ENCODE measurements at places on chromosomes 2 and 18. TPM values are rescaled to one million over a fixed set of nuclear protein-coding genes. Genes with fewer than 3 reads are reported as not detected.

Gene MEP1B
- total RNA-seq, result not detected

Gene VWC2L
- total RNA-seq, result not detected

DNA sequence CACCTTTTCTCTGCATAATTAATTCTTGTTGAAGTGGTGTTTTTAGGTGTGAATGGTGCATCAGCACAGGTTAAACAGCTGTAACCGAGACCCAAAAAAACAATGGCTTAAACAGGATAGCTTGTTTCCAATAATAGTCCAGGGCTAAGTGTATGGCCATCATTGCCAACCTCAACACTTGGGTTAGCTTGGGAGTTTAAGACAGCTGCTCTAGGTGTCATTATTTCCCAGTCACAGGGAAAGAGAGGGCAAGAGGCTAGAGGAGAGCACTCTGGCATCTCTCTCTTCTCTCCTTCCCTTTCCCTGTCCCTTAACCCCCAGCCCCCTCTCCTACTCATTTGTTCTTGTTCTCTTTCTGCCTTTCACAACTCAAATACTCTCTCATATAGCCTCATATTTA, 21.1 kb downstream of the BIRC6 start:
- DNase-seq, result no peak

DNA sequence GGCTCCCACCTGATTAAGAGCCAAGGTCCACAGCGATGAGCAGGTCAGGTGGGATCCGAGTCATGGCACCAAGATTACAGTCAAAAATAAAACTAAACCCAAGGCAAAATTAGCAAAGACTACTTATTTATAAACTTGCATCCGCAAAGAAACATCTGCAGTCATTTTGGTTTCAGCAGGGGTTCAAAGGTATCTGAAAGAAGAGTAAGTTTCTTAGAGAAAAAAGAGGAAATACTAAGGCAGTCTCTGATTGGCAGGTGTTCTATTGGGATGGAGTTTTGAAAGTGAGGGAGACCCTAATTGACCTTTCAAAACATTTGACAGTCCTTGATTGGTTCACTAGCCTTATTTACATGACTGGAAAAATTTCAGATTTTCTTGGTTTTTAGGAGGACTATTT, 11.0 kb upstream of the PLB1 start:
- no peak for DNase-seq

Measured in activated T-helper 1 cell treated with anti-CD3 and anti-CD28 coated beads, Interleukin-12 subunit alpha, Interleukin-12 subunit beta, Interleukin-2, Interleukin-4 antibody, amounts not matched to agents 30 ng/mL and 10 ng/mL and 1 ng/mL, durations not matched to agents 14 hours and 24 hours and 36 hours (primary cell).